ENCODE measurements at places on chromosomes 7 and 10.

DNA sequence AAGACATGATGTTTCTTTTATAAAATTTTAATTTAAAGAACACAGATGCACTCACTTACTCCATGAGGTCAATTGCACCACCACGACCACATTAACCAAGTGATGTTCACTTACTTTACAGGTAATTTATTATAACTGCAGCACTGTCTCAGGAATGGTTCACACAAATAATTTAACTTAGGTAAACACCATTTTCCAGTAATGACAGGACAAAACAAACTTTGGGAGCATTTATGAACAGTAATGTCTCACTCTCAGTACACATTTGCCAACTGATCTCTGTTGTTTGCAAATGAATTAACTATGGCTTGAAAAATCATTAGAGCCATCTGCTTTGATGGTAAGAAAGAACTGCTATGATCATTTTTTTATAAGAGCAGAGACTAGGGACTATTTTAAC lies 150.4 kb downstream of the ETV1 start:
- no peak for DNase-seq

DNA sequence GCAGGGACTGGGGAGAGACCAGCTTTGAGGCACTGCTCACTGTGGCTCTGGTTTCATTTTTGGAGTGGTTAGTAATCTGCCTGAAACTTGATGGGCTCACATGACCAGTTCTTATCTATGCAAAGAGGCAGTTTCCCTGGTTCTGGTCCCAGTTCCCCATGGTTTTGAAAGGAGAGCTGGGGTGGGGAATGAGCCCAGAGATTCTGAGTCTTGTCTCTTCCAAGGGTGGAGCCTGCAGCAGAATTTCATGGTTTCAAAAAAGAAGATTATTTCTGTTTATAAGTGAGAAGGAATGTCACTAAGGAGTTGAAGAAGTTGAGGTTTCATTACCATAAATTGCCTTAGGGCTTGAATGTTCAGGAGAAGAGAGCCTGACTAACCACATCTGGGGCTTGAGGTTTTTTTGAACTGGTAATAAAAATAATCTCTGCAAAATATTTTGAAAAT lies 190.2 kb upstream of the HABP2 start:
- DNase-seq: no peak

DNA sequence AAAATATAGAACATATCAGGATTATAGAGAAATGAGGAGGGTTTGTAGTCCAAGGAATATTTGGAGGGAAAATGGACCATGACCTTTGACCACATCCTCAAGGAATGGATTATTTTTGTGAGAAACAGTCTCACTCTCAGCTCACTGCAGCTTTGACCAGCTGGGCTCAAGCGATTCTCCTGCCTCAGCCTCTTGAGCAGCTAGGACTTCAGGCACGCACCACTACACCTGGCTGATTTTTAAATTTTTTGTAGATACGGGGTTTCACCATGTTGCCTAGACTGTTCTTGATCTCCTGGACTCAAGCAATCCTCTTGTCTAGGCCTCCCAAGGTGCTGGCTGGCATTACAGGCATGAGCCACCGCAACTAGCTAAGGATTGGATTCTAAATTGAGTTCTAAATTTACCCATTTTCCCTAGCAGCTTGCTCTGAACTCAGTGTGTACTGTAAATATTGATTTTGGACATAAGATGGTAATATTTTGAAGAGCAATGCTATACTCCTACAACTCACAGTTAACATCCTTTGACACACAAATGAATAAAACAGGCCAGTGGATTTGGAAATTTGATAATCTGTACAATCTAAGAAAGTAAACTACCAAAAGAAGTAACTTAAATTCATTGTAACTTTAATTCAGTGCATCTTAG lies 73.8 kb downstream of the TET1 start:
- no peak for DNase-seq

DNA sequence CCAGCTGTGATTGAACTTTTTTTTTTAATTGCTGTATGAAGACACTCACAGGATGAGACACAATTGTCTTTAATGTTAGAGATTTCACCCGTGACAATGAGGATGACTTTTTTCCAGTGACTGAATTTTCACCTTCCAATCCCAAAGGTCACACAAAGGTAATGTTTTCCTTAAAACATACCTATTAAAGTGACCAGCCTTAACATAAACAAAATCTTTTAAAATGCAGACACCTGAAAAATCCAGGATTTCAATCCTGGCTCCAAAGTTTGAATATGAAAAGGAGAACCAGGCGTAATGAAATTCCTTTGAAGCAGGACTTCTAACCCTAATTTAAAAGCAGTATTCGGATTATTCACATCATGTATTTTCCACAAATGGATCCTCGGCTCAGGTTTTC lies 647.7 kb downstream of the GATA3 start:
- no peak for DNase-seq

- DNase-seq: no peak
These were observed 21.4 kb upstream of the KIF20B start for GRCh38 chr10:89679986-89680385.

GRCh38 chr10:36096576-36096975 lies 454.5 kb upstream of the FZD8 start:
- no peak for DNase-seq

DNA sequence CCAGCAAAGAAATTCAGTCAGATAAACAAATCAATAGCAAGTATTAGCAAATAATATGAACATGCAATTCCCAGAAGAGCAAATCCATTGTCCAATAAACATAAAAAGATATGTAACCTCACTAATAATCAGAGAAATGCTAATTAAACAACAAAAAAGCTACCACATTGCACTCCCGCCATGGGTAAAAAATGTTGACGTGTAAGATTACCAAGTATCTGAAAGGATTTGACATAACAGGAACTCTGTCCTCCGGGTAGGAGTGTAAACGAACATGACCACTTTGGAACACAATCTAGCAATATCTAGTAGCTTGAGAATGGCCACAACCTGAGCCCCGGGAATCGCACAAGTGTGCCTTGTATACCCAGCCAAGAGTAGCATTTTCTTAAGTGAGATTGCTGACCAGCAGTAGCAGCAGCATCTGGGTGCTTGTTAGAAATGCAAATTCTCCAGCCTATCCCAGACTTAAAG lies 31.6 kb downstream of the DYDC1 start:
- DNase-seq: no peak

DNA sequence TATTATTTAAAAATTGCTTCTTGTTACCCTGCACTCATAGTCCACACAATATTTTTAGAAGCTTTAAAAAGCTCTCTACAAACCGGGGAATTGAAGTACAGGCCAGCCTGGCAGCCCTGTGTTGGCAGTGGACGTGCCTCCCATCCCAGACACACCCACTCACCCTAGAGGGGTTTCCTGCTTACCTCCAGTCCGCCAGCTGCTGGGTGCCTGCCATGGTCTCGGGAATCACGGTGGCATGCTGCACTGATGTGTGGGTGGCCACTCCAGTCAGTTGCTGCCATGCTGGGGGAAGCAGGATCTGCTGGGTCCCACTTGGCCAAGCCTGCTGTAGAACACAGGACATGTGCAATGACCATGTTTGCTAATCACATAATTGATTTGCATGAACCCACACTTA lies 80.4 kb downstream of the CLEC2L start:
- no peak for DNase-seq

- no peak for DNase-seq
These were observed 103.2 kb downstream of the ADCY1 start for GRCh38 chr7:45677311-45677900.

All from glutamatergic neuron (in vitro differentiated cells).